ENCODE measurements at places on chromosomes 5 and 9.

DNA sequence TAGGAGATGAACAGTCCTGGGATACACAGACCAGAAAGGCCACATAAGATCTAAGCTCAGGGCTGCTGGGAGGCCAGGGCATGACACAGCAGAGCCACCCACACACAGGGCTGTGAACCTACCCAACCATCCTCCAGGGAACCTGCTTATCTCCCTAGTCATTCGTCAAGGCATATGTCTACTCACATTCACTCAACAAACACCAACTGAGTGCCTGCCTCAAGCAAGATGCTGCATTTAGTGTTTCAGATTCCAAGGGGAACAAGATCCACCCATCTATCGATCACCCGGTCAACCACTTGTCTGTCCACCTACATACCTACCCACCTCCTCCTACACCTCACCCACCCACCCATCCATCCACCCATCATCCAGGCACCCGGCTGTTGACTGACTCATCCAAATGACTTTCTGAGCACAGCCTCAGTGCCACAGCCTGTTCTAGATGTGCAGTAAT, 1.9 kb downstream of the DPM2 start:
- DNase-seq, result no peak

DNA sequence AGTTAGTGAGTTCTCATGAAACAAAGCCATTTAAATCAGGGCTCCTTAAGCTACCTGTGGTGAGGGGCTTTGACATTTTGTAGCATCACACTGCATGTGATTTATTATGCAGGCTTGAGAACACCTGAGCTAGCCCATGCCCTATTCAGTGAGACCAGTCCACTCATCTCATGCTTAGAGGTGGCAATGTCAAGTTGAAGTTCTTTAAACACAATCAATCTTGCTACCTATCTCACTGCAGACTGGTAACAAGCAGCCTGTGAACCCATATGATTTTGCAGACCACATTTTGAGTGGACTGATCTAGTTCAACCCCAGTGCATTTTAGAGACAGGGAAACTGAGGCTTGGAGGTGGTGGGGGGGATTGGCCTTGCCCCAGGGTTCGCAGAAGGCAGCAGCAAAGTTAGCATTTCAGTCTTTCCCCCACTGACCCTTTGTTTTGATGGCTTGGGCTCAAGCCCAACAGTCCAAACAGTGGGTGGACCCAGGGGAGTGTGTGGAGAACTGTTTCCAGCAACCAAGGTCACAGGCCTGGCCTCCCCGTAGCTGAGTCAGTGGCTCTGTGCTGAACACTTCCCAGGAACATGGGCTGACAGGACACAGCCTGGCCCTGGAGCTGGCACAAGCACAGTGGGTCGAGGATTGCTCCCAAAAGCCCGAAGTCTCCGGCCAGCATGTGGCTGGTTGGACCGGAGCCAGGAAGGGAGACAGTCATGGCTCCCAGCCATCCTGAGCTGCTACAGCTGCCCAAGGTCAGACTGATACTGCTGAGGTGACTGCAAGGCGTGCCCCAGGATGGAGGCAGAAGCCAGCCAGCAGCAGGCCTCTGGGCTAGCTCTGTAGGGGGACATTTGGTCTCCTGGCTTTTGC, 95.3 kb downstream of the RGS3 start:
- DNase-seq, result no peak

DNA sequence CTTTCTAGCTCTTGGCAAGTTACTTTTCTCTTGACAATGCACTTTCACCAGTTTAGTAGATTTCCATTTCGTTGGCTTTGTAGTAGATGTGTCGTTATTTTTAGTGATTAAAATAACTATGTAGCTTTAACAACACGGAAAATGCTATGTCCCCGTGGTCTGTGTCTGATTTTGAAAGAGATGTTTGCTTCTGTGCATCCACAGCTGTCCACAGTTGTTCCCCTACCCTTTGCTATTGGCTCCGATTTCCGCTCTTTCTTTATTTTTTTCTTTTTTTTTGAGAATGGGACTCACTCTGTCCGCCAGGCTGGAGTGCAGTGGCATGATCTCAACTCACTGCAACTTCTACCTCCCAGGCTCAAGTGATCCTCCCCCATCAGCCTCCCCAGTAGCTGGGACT, 533.9 kb downstream of the IRX1 start:
- DNase-seq, result no peak

DNA sequence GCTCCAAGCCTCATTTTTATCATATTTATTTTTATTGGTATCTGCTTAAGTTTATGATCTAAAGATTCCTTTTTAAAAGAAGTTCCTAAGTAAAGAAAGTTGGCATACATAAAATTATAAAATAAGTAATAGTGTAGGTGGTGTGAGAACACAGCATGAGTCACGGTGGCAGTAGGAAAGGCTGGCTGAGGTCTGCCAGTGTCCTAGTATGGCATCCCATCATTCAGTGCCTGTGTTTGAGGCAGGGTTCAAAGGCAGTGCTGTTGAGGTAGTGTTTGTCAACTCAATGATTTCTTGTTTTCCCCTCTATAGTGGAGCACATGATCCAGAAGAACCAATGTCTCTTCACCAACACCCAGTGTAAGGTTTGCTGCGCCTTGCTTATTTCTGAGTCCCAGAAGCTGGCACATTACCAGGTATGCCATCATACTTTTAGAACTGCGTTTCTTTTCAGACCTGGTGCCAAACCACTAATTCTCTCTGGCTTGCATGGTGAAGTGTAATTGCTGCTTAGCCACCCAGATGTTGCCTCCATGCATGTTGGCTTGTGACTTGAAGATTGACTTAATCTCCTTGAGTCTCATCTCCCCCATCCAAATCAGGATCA, 18.4 kb downstream of the ZNF346 start:
- no peak for DNase-seq

GRCh38 chr9:92482329-92482728, at the start of gene ASPN:
Gene ASPN, minus strand, starts transcription at chr9:92482506.
- no peak for DNase-seq

- no peak for DNase-seq
Measured at GRCh38 chr5:88702332-88702731, 180.7 kb downstream of the MEF2C start.

DNA sequence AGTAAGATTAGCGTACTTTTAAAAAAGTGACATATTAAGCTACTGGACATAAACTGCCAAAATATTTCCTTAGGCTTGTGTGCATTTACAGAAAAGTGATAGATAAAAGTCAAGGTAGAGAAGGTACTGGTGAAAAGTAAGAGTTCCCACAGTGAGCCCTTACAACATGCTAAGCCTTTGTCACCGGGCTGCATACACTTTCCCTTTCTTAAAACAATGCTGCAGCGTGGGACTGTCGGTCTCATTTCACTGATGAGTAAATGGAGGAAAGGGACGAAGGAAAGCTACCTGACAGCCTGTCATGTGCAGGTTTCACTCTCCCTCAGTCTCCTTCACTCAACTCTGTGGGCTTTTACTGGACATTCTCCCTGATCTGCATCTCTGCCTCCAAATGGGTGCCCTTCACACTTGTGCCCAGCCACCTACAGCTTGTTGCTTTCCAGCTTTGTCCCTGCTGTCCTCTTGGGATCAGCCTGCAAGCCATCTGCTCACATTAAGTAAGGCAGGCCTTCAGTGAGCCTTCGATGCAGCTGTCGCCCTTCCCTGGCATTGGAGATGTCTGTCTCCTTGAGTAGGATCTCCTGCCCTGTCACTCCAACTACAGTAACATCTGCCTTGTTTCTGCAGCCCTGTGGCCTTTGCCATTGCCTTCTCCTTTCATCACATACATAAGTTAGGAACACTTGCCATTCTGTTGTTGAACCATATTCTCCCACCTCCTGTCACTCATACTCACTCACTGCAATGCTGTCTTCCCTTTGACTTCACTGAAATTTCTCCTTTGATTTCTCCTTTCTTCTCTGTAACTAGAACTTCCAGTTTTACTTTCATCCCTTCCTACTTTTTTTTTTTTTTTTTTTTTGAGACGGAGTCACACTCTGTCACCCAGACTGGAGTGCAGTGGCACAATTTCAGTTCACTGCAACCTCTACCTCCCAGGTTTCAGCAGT, 9.3 kb upstream of the ROPN1L start:
- no peak for DNase-seq

DNA sequence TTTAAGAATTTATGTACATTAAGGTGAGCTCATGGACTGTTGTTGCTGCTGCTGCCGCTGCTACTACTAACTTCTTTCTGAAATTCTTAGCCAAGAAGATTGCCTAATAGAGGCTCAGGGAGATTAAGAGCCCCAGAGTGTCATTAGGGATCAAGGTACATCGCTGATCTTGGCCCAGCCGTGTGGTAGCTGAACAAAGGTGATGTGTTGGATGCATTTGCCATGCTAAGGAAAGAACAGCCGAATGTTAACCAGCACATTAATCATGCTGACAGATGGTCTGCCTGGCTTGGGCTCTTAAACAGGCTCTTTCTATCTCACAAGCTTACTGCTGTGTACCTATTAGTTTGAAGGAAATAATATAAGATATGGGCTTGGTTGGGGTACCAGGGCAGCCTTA, 137.1 kb downstream of the KCTD16 start:
- DNase-seq, result no peak

GRCh38 chr5:145210020-145210419, 625.1 kb downstream of the PRELID2 start:
- DNase-seq, result no peak

DNA sequence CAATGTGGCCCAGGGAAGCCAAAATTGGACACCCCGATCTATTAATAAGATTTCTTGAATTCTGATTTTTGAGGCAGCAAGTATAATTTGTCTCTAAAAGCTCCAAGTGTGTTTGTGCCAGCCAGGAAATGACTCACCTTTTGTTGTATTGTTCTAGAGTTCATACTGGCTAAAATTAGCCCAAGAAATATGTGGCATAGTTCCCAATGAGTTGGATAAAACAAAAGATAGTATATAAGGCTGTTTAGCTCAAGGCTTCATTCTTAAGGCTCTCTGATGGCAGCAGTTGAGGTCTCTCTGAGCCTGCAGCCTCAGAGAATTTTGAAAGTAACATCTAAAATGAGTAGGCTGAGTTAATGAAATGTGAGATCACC, 21.6 kb downstream of the HMGXB3 start:
- no peak for DNase-seq

DNA sequence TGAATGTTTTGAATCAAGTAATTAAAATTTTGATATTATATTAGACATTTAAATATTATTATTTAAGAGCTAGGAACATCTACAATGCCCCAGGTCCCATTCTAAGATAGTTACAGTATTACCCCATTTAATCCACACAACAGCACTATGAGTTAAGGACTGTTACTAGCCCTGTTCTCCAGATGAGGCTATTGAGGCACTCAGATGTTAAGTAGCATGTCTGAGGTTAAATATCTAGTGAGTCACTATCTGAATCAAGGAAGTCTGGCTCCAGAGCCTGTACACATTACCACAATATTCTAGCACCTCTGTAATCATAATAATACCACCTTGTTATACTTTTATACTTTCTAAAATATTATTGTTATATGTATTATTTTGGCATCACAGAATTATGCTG, 304.6 kb downstream of the PDE4D start:
- no peak for DNase-seq

- no peak for DNase-seq
Measured at GRCh38 chr9:106916466-106917235, 53.7 kb downstream of the ZNF462 start.

- no peak for DNase-seq
Measured at GRCh38 chr9:85536076-85536475, 205.7 kb downstream of the AGTPBP1 start.

DNA sequence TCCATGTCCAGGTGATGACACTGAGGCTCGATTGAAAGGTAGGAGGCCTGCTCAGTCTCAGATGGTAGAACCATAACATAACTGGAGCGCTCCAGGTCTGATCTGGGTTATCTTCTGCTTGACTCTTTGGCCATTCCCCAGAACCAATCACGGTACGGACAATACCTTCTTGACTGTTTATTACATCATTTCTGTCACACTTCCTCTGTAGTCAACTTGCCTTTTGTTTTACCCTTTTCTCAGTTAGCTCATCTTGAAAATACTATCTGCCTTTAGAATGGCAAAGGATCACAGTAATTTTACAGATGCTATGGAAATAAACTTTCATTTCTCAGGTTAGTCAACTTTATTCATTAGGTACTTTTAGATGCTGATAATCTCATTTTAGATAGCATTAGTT, 22.4 kb downstream of the GLRA1 start:
- DNase-seq, result no peak

DNA sequence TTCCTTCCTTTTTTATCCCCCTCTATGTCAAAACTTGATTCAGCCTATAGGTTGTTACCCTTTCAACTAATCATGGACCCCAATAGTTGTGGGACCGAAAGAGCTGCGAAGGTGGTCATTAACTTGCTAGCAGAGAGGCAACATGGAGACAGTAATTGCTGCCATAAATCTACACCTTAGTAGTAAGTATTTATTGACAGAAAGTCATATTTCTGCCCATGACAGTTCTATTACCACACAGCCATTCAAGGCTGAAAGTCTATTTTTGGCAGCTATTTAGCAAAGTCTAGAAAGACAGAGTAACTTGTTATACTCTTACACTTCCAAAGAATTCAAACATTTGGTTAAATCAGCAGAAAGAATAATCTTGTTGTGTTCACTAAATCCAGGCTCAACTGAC, 236.2 kb downstream of the PRELID2 start:
- DNase-seq, result no peak
